ENCODE measurements at places on chromosomes 7 and 10.

- no peak for DNase-seq
Observed at GRCh38 chr7:33644489-33644888, 260.9 kb upstream of the BMPER start.

DNA sequence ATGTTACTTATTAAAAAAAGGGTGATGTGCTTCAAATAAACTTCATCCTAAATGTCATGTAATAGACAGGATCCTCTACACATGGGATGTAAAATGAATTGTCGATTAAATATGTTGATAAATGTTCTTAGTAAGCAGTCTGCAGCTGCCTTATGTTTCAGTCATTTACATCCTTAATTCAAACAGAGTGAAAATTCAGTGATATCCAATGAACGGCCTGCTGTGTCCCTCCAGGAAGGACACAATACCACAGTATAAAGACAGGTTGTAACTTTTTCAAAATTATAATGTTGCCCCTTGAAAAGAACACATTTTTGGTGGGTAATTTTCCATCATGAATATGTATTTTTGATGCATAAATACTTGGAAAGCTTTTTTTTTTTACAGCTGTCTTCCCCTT, 266.5 kb upstream of the SEMA3A start:
- no peak for DNase-seq

- DNase-seq: no peak
Observed at GRCh38 chr10:129288999-129289584, 177.9 kb upstream of the MGMT start.

DNA sequence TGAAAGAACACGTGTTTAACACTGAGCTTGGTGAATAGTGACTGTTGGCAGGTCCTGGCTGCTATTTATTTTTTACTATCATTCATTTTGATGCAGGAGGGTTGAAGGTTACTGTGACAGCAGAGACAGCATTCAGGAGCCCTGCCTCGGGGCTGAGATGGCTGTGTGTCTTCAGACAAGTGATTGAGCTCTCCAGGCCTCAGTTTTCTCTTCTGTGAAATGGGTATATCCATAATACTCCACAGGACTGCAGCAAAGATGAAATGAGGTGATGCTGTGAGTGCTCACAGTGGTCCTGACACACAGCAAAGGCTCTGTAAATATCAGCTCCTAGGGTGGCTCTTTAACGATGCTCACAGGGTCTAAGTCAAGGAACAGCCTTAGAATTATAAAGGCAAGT, 295.2 kb downstream of the GFRA1 start:
- no peak for DNase-seq

- peak; percentile 0 for DNase-seq
Observed at GRCh38 chr7:37040330-37040729, 316.0 kb upstream of the AOAH start.

GRCh38 chr7:6071406-6071805, 40.2 kb downstream of the ANKRD61 start:
- no peak for DNase-seq

DNA sequence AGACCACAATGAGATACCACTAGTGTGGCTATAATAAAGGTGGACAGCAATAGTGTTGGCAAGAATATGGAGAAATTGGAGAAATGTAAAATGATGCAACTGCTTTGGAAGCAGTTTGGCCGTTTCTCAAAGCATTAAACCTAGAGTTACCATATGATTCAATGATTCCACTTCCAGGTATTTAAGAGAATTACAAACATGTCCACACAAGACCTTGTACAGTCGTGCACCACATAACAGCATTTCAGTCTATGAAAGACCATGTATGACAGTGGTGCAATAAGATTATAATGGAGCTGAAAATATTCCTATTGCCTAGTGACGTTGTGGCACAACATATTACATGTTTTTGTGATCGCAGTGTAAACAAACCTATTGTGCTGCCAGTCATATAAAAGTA, 29.6 kb downstream of the CCDC172 start:
- no peak for DNase-seq

DNA sequence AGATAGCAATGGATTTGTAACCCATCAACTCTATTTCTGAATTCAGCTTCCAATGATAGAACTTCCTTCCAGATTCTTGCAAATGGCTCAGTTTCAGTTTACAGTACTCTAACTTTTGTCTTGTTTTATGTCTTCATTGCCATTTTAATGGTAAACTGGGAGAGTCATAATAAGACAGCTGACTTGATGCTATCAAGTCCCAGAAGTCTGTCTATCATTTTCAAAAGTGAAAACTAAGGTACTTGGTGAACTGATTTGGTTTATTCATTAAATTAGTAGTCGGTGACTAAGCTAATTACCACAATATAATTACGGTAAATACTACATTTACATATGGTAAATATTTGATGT, 25.0 kb downstream of the RTKN2 start:
- DNase-seq: no peak

DNA sequence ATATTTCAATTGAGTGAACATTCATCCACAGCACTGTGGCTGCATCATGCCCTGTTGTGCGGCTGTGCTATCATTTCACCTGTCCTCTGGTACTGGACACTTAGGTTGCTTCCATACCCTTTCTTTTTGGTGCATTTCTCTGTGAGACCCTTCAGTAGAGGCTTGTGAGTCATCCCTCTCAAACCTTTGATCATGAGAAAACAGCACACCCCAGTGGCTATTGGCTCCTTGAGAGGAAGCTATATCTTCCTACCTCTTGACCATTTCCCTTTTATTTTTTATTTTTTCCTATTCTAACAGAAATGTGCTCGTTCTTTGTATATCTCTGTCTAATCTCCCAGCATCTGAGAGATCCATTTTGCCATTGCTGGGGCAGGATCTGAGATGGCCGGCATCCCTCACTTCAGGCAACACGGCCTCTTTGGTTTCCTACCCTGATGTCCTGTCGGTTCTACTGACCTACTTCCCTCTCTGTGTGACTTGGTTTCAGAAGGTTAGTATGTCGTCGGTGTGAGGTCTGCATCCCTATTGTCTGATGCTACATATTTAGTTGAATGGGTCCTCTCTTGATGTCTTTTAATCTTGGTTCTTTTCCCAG, 23.8 kb upstream of the PIK3AP1 start:
- DNase-seq: no peak

GRCh38 chr10:7515439-7515838, 104.6 kb upstream of the SFMBT2 start:
- DNase-seq: no peak
